Left ventricle myocardium inferior (tissue), 1 donor: ENCODE measurements at places on chromosomes 16 and 17. TPM values are rescaled to one million over a fixed set of nuclear protein-coding genes. Genes with fewer than 3 reads are reported as not detected.

The SRSF2 gene
- total RNA-seq: 78.5 TPM

The PIRT gene
- not detected for total RNA-seq

GRCh38 chr16:56257666-56258342, 66.5 kb downstream of the GNAO1 start:
- no peak for DNase-seq

- no peak for DNase-seq
These were observed 333.6 kb upstream of the TBX2 start for GRCh38 chr17:61066062-61066461.

- no peak for DNase-seq
These were observed 22.5 kb downstream of the MYH10 start for GRCh38 chr17:8608001-8608400.

DNA sequence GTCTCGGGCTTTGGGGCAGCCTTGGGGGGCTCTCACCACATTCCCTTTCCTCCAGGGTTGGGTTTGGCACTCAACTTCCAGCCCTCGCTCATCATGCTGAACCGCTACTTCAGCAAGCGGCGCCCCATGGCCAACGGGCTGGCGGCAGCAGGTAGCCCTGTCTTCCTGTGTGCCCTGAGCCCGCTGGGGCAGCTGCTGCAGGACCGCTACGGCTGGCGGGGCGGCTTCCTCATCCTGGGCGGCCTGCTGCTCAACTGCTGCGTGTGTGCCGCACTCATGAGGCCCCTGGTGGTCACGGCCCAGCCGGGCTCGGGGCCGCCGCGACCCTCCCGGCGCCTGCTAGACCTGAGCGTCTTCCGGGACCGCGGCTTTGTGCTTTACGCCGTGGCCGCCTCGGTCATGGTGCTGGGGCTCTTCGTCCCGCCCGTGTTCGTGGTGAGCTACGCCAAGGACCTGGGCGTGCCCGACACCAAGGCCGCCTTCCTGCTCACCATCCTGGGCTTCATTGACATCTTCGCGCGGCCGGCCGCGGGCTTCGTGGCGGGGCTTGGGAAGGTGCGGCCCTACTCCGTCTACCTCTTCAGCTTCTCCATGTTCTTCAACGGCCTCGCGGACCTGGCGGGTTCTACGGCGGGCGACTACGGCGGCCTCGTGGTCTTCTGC, 8.4 kb downstream of the SLC16A3 start:
- peak; percentile 16 for DNase-seq
